ENCODE measurements at places on chromosomes 12 and 14.

DNA sequence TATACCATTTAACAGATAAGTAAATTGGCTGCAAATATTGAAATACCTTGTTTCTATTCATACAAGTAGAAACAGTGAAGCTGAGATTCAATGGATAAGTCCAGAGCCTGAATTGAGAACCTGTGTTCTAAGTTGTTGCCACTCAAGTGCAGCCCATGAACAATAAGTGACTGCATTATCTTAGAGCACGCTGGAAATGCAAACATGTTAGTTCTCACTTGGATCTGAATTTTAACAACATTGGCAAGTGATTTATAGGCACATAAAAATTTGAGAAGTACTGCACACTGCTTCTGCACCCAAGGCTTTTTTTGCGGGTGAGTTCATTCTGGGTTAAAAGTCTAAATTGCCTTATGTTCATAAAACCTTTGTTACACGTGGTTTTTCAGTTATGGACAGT lies 484.3 kb downstream of the NAV3 start:
- DNase-seq = no peak

- no peak for DNase-seq
These were observed 115.6 kb downstream of the PLEKHA5 start for GRCh38 chr12:19245106-19245505.

DNA sequence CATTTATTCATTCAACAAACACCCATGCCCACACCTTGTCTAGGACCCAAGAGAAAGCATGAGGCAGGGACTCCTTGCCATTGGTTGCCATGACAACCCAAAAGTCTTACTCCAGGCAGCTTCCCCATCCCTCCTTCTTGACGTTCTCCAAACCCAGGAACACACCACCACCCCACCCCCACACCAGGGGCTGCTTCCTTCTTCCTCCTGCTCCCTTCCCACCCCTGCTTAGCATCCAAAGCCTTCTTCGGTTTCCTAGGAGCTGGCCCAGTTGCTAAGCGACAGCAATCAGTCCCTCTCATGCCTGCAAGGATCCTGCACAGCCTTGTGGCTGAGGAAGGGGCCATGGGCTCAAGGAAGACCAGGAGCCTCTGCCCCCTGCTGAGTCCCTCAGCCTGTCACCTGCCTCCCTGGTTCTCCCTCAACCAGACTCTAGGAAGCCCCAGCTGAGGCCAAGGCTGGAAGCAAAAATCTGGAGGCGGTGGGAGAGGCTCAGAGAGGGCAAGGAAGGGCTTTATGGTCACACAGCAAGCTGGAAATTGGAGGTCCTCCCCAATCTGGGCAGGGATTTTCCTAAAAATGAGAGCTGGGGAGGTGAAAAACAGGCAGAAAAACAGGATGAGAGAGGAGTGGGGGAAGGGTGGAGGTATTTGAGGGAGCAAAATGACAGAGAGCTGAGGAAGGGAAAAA lies 15.4 kb downstream of the RASAL1 start:
- no peak for DNase-seq

DNA sequence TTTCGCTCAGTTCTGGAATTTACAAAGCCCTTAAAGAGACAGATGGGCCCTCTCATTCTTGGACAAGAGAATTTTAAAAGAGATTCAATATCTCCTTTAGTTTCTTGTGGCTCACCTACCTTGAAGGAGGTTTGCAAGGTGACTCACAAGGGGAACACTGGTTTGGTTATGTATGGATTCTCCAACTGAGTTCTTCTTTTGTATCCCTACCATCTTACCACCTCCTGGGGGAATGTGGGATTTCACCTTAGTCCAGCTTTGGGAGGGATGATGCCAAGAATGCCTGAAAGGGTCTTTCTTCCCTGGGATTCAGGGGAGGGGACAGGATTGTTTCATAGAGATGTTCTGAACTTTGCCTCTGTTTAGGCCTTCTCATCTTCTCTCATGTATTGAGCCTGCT lies 3.7 kb downstream of the PPP4R4 start:
- no peak for DNase-seq

DNA sequence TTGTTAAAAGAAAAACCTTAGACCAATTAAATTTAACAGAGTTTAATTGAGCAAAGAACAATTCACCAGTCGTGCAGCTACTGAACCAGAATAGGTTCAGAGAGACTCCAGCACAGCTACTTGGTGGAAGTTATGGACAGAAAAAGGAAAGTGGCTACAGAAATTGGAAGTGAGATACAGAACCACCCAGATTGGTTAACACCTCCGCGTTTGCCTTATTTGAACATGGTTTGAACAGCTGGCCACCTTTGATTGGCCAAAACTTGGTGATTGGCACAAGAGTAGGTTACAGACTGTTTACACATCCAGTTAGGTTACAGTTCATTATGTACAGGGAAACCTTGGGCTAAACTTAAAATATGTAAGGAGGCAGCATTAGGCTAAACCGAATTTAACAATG lies 54.9 kb downstream of the SRGAP1 start:
- DNase-seq = no peak

- DNase-seq = no peak
These were observed 6.8 kb downstream of the GALNT16 start for GRCh38 chr14:69266572-69267345.

- DNase-seq = no peak
These were observed 11.4 kb downstream of the GPR19 start for GRCh38 chr12:12684375-12685106.

DNA sequence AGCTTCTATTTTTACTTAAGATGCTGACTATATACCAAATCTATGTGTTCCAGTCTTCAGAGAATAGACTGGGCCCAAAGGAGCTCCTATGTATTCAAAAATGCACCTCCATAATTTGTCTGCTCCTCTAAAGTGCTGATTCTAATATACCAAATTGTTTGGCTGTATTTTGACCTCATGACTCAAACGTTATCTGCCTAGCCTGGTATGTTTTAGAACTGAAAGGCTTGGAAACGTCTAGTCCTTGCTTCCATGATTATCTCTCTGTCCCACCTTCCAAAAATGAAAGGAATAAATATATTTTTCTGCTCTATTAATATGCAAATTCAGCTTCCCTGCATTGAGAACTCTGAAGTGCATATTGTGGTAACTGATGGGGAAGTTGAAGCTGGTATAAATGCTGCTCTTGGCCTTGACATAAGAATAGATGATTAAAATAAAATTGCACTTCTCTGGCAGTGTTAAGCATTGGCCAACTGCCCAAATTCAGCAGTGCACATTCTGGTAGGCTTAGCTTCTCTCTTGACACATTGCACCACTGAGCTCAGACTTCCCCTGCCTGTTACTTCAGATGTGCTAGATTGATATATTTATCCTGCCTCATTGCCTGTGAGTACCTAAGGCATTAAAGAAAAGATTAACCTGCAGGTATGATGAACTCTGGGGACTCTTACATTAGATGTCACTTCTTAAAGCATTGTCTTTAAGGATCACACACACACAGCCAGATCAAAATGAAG lies 882.3 kb downstream of the RPS29 start:
- DNase-seq = no peak

GRCh38 chr12:51056242-51056641 lies 8.1 kb downstream of the LETMD1 start:
- DNase-seq = no peak

- no peak for DNase-seq
These were observed 56.9 kb downstream of the SCAF11 start for GRCh38 chr12:45933504-45933903.

DNA sequence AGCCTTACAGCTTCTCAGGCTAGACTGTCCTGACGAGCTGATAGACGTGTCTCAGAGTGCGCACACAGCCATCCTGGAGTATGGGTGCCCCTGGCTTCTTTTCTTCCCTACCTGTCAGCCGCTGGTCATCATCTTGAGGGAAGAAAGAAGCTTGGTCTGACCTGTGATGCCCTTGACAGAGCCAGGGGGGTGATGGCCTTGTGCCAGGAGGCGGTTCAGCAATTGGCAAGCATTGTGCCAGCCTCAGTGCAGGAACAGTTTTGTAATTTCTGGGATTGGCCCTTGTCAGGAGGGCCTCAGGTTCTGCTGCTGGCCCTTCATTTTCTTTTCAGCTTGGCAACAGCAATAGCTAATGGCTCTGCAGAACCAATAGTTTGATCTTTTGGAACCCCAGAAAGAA lies 80.1 kb downstream of the ADCK1 start:
- DNase-seq = no peak

GRCh38 chr12:95201056-95201670 lies 16.1 kb downstream of the FGD6 start:
- no peak for DNase-seq

DNA sequence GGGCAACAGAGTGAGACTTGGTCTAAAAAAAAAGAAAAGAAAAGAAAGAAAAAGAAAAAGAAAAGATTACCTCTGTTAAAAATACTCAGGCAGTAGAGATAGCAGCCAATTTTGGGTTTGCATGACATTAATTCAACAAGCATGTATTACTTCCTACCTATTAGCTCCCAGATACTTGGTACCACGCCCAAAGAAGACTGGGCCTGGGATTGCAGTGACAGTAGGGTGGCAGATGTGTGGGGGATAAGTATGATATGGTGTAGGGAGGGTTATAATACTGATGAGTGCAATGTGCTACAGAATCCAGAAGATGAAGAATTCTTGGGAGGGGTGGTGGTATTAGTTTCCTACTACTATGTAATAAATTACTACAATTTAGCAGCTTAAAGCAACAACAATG lies 46.4 kb upstream of the FOS start:
- no peak for DNase-seq

All from stimulated activated CD4-positive, alpha-beta T cell treated with anti-CD3 and anti-CD28 coated beads, Interleukin-1b, Interleukin-23, amount 100 ng/mL, for 48 hours (primary cell).